ENCODE measurements at places on chromosomes 16 and 17.

DNA sequence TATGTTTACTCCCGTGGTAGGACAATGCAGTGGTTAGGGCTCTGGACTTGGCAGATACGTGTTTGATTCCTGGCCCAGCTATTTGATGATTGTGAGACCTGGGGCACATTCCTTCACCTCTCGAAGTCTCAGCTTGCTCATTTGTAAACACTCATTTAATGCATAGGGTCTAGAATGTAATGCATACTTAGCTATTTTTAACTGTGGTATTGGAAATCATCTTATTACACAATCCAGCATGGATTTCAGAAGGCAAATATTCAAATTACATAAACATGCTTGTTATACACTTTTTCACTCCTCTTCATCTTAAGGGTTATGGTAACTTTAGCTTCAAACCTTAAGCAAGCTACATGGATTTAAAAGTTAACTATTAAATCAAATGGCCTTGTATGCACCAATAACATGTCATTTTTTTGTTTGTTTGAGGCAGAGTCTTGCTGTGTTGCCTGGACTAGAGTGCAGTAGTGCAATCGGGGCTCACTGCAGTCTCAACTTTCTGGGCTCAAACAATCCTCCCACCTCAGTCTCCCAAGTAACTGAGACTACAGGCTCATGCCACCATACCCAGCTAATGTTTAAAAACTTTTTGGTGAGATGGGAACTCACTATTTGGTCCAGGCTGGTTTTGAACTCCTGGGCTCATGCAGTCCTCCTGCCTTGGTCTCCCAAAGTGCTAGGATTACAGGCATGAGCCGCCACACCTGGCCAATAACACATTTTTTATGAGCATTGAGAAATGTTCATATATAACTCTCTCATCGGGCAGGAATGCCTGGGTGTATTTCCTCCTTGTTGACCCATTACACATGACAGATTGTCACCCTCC lies 52.5 kb downstream of the VAT1L start:
- no peak for DNase-seq

GRCh38 chr16:89193576-89194293 lies 6.6 kb downstream of the SLC22A31 start:
- no peak for DNase-seq

- DNase-seq = no peak
These were observed 54.6 kb downstream of the ABR start for GRCh38 chr17:1124896-1125787.

DNA sequence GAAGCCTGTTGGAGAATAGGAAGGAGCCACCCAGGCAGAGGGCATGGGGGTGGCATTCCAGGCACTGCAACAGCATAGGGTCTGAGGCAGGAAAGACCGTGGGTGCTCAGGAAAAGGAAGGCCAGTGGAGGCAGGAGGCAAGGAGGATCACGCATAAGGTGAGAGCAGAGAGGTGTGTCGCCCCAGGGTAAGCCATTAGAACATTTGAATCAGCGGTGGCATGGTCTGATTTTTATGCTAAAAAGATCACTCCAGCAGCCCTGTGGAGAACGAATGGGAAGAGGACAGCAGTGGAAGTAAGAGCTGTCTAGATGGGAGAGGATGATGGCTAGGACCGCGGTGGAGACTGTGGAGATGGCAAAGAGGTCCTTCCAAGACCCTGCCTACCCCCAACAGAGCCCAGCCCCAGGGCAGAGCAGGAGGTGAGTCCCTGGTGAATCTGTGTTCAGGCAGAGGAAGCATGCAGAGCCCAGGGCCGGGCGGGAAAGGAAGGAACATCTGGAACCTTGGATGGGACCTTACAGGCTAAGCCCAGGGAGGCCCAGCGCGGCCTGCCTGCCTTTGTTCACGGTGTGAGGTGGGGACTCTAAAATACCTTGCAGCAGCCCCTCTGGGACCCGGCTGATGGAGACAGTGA lies 7.8 kb downstream of the LPO start:
- no peak for DNase-seq

Data from stimulated activated CD4-positive, alpha-beta T cell treated with anti-CD3 and anti-CD28 coated beads, TNF-alpha, amount 100 ng/mL, for 24 hours (primary cell).